ENCODE measurements at places on chromosomes 12 and 14.

- DNase-seq = no peak
Measured at GRCh38 chr12:46109343-46110222, 119.2 kb upstream of the SCAF11 start.

GRCh38 chr14:33917661-33918060, 33.2 kb downstream of the EGLN3 start:
- no peak for DNase-seq

DNA sequence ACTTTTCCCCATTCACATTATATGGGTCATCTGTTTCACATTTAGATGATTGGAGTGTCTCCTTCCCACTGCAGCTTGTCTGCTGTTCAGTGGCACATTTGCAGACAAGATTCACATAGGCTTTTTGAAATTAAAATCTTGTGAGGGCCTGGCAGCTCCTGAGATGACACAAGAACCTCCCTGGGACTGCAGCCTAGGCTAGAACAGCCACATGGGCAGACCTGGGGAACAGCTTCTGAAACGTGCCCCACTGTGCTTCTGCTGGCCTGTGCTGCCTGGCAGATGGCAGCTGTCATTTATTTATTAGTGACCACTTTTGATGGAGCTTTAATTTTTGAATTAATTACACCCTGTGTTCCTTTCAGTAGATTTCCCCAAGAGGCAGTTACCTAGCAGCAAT, 137.4 kb downstream of the GRIP1 start:
- no peak for DNase-seq

GRCh38 chr12:12817616-12818015, 4.5 kb downstream of the DDX47 start:
- no peak for DNase-seq

DNA sequence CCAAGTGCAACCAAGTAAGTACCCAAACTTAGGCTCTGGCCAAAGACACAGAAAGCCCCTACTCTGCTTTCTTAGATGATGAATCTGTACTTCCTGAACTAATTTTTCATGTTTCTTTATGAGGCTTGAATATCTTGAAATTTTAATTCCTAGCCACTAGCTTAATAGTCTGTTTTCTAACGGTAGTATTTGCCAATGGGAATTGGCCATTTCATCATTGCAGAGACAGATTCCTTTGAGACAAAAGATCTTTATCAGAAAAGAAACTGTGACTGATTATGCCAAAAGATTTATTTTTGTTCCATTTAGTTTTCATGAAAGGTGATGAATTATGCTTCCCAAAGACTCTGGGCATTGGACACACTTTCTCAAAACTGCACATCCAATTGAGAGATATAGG, 48.7 kb downstream of the DAD1 start:
- no peak for DNase-seq

DNA sequence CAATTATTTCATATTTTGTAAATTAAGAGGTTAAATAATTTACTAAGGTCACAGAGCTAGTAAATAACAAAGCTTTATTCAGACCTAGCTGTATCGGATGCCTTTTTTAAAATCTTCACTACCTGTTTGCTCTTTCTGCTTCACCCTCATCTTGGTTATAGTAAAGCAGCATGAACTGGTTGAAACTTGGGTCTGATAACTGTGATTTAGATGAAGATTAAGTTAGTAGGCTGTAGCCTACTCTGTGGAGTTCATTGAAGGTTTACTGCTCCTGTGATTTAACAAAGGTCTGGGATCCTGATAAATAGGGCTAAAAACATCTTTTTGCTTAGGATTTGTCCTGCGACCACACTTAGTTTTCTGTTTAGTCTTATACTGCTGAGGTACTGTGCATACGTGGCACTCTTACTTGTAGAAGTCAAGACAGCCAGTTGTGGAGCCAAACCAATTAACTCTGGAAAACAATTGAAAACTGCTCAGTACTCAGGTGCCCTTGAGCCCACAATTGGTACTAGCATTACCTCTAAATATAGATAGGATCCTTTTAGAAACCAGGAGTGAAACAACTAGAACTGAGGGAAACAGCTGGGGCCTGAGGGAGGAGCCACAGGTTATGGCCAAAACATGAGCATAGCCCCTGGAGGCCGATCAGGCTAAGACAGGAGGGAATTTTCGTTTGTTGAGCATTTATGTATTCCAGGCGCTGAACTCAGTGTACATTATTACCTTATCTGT, 2.3 kb downstream of the SPATS2 start:
- DNase-seq = no peak

DNA sequence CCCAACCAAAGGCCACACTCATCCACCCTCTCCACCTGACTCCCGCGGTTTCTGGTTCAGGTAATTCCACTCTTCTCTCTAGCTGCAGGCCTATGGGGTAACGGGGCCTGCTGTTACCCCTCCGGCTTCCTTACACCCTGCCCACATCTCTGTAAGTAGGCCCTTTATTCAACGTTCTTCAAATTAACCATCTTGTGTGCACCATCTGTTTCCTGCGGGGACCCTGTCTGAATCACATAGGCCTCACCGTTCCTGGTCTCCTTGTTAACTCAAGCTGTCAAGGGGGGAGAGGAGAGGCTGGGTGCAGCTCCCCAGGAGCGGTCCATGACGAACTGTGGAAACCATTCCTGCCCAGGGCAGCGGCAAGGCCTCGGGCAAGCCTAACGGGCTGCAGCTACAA, 9.3 kb upstream of the DLK1 start:
- DNase-seq = no peak

DNA sequence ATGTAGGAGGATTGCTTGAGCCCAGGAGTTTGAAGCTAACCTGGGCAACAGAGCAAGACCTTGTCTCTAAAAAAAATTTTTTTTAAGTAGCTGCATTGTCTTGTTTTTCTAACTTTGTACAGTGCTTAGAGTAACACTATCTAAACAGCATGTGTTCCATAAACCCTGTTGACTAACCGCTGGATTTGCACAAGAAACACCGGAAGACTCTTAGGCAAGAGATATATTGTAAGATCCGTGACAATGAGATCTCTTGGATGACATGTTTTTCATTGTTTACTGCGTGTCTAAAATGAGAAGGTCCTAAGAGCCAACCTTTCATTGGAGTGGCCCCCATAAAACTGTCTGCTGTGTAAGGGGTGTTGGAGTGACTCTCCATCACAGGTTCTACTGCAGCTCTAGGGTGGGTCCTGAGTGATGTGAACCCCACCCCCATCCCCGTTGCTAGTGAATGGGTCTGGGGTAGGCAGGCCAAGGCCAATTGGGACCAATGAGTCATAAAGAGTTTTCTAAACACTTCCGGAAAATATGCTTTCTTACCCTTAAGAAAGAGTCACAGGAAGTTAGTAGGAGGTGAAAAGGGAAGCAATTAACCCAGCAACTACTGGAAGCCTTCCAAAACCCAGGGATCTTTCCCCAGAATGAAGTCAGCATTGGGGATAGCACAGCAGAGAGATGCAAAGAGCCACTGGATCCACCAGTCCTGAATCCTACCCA, 24.3 kb upstream of the PCNX1 start:
- no peak for DNase-seq

DNA sequence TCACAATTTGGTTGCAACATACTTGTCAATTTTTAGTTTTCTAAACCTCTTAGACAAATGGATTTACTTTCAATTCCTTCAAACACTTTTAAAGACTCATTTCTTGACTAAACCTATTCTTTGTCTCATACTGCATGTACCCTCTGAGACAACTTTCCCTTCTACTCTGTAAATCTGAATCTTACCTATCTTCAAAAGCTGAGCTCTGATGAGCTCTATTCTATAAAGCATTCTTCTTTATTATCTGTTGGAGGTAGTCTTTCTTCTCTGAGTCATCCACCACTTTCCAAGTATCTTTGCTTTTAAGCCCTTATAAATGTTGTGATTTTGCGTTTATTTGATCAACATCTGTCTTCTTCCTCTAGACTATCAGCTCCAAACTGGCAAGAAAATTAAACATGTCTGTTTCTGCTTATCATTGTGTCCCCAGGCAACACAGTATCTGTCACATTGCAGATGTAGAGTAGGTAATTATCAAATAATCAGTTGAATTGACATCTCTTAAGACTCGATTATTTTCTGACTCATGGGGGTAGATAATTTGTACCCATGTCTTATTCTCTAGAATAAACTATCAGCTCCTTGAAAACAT, 265.6 kb upstream of the FAR2 start:
- DNase-seq = no peak

DNA sequence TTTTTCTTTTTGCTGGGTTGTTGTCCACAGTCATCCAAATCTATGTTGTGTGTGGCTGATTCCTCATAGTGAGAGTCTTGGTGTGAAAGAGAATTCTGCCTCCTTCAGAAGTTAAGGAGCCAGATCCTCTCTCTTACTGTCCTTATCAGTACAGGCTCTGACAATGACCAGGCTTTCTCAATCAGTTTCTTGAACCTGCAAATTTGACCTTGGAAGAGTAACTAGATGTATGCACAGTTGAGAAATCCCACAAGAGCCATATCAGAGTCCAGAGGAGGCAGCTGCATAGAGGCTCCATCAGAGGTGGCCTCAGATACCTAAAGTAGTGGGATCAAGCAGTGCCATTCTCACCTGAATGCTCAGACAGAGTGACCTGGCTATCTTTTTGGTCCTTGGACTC, 5.5 kb upstream of the GALC start:
- no peak for DNase-seq

- DNase-seq = peak; percentile 62
Measured at GRCh38 chr14:70708717-70709570, 67.2 kb downstream of the TTC9 start.

DNA sequence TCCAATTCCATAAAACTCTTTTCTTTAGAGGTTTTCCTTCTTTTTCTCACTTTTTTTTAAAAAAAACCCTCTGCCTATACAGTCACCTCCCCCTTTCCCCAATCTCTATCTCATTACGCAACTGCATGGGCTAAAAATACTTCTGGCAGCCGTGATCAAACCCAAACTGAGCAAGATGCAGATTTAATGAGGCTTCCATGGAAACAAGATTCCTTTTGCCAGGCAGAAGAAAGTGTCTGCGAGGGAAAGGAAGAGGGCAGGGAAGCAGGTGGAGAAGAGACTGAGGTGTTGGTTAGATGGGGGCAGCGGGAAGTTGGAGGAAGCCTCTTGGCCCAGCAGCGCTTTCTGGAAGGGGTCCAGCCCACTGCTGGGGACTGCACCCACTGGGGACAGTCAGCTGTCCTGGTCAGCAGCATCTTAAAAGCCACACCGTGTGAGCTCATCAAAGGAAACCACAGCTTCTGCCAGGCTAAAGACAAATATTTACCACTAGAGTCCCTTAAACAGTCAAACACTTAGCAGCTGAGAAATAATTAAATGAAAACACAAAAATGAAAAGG, 90.4 kb downstream of the SLC8A3 start:
- peak; percentile 55 for DNase-seq

GRCh38 chr12:53048780-53049401, 974 bp upstream of the TNS2 start:
- no peak for DNase-seq

- DNase-seq = no peak
Measured at GRCh38 chr14:95182379-95182778, 25.1 kb upstream of the DICER1 start.

GRCh38 chr14:47284283-47284682, 391.1 kb downstream of the MDGA2 start:
- DNase-seq = no peak

- DNase-seq = no peak
Measured at GRCh38 chr12:77696183-77696582, 134.5 kb upstream of the NAV3 start.

DNA sequence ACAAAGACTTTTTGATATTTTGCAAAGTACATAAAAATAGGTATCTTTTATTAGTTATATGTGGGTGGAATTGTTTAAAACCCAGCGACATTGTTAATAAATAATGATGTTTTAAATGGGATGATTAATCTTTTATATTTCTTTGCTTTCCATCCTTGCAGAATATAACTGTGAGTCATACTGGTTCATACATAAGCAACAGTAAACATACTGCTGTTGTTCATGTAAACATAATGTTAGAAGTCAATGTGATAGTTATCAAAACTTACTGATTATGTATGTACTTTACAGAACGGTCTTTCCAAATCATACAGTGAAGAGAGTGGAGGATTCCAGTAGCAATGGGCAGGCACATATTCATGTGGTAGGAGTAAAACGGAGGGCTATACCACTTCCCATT, 119.8 kb downstream of the ARID2 start:
- DNase-seq = no peak

DNA sequence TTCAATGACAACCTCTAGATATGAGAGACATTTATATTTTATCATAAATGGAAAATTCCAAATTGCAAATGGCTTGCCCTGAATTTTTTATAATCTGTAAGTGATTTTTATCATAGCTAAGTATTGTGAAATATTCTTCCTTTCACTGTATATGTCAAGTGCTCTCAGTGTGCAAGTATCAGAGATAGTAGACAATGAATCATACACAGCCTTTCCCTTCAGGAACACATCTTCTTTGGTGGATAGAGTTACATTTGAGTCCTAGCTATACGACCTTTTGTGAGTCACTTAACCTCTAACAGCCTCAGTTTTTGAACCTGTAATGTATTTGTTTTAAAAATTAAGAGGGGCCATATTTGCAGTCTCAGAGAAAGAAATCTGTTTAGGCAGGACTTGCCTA, 350.7 kb upstream of the SEL1L start:
- DNase-seq = no peak

- peak; percentile 74 for DNase-seq
Measured at GRCh38 chr14:55572578-55572977, 7.4 kb upstream of the KTN1 start.

GRCh38 chr12:9605483-9605882, 2.2 kb downstream of the KLRB1 start:
- no peak for DNase-seq

- no peak for DNase-seq
Measured at GRCh38 chr12:31002999-31003398, 70.7 kb upstream of the DDX11 start.

- DNase-seq = no peak
Measured at GRCh38 chr14:103984196-103984595, 41.9 kb upstream of the RD3L start.

All from DMS79 (cell line).